ENCODE measurements at places on chromosomes 1 and 21.

GRCh38 chr1:188314557-188315137 lies 1485.9 kb downstream of the PLA2G4A start:
- no peak for DNase-seq

- DNase-seq, result no peak
Observed at GRCh38 chr1:193019442-193020026, 39.6 kb downstream of the UCHL5 start.

DNA sequence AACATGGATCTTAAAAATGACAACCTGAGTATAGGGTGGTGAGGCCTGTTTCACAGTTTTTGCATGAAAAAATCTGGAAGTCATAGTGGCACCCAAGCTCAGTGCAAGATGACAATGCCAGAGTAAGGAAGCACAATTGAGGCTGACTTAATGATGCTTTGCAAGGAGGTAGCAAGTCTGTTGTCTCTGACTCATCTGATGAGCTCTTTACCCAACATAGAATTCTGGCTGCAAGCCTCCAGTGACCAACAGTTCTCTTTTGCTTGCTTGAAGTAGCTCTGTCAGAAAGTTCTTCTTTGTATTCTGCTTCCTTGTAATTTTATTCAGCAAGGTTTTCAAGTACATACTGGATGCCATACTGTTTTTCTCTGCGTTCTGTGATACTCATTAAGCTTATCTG lies 117.1 kb downstream of the FOXD2 start:
- no peak for DNase-seq

- no peak for DNase-seq
Observed at GRCh38 chr1:81549588-81550127, 251.1 kb upstream of the ADGRL2 start.

- peak; percentile 30 for DNase-seq
Observed at GRCh38 chr1:2311184-2312032, 79.9 kb downstream of the MORN1 start.

DNA sequence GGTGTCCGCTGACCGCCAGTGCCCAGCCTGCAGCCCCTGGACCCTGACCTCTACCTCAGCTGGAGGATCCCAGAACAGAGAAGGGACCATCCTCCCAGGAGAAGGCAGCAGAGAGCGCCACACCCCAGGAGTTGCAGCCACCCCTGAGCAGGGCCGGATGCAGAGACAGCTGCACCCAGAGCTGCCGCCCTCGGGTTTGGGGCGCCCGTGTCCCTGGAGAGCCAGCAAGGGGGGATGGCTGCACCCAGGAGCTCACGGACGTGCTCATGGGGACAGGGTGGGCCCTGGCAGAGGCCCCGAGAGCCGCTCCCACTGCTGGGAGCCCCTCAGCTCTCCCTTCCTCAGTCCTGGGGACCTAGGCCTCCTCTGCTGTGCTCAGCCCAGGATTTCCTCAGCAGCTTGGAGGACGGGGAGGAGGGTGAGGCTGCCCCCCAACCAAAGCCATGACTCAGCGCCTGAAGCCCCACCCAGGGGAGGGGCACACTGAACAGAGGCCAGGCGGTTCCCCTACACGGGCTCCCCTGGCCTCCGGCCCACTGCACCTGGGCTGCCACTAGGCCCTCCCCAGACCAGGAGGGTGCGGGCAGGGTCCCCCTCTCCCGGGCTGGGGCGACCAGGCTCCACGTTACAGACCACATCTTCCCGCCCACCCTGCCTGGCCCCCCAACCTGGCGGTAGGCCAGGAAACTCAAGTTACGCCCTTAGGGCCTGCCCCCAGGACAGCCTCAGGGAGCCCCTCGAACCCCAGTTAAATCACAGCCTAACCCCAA lies 2.2 kb downstream of the ACAP3 start:
- DNase-seq, result peak; percentile 51

DNA sequence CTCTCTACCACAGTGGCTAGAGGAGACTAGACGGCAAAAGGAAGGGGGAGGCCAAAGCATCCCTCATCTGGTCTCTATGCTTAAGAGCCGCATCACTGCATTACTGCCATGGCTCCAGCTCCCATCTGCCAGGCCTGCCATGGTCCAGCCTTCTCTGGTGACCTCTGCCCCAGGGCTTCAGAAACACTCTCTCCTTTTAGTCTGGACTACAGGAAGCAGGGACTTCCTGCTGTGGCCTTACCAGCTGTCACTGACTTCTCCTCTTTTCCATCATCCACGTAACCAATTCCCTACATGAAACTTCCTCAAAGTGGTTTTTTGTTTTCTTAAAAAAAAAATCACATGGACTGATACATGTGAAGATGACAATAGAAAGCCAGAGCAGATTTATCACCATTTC lies 323.1 kb upstream of the NFIA start:
- no peak for DNase-seq

GRCh38 chr1:203596673-203597210 lies 29.9 kb upstream of the ATP2B4 start:
- no peak for DNase-seq

DNA sequence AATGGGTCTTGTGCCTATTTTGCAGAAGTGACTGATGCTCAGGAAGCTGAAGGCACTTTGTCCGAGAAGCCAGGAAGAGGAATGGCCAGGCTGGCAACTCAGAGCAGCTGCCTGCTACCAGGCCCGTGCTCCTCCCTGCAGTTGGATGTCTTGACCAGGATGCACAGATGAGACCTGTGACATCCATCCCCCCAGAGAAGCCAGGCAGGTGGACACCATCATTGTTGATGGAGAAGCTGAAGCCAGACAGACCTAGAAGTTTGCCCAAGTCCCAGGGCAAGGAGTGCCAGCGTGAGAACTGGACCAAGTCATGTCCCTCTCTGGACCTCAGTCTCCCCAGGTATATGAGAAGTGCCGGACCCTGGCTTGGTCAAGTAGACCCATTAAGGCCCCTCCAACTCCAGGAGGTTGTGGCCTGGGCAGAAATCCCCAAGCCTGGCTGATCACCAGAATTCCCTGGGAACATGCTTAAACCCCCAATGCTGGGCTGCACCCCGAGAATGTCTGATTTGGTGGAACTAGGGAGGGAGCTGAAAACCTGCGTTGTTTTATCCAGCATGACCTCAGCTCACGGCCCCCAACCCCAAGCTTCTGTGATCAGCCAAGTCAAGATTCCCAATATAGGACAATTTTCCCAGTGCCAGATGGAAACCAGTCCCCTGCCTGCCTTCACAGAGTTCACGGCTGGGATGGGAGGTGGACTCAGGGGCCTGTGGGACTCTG lies 82.4 kb downstream of the CAMK2N1 start:
- DNase-seq, result no peak

DNA sequence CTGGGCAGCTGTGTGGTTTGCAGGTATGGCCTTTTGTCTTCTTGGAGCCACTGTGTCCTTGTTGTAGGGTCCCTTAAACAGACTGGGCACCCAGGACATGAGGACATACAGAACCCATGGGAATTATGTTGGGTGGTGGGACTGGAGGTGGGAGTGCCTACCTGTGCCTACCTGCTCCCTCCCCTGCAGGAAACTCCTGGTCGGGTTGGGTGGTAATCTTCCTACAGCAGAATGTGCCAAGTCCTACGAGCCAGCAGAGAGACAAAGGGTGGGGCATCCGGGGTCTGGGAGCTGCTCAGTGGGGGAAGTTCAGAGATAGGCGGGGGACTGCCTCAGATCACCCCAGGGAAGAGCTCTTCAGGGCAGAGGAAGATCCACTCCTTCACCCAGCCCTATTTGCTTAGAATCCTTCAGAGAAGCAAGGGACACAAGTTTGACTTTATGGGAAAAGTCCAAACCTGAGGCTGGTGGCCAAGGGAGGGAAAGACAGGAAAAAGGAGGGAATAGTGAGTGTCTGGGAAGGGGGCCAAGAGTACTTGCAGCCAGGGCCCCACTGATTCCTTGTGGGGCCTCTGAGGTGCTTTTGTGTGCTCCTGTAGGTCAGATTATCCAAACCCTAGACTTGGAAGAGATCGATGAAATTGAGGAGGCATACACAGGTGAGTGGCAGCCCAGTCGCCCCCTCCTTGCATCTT lies 58.3 kb downstream of the KIF21B start:
- DNase-seq, result no peak

DNA sequence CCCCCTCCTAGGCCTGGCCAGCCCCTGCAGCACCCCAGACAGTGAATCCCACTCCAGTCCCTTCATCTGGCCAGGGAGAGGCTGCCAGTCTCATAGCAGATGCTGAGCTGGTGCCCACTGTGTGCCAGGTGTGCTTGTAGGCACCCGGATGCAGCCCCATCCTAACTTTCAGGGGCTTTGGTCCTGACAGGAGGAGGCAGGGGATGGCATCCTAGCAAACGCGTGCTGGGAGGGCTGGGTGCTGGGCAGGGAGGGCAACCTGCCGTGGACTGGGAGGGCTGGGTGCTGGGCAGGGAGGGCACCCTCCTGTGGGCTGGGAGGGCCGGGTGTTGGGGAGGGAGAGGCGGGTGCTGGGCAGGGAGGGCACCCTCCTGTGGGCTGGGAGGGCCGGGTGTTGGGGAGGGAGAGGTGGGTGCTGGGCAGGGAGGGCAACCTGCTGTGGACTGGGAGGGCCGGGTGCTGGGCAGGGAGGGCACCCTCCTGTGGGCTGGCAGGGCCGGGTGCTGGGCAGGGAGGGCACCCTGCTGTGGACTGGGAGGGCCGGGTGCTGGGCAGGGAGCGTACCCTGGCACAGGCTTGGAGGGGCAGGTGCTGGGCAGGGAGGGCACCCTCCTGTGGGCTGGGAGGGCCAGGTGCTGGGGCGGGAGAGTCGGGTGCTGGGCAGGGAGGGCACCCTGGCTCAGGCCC lies 35.3 kb downstream of the SLC19A1 start:
- no peak for DNase-seq

DNA sequence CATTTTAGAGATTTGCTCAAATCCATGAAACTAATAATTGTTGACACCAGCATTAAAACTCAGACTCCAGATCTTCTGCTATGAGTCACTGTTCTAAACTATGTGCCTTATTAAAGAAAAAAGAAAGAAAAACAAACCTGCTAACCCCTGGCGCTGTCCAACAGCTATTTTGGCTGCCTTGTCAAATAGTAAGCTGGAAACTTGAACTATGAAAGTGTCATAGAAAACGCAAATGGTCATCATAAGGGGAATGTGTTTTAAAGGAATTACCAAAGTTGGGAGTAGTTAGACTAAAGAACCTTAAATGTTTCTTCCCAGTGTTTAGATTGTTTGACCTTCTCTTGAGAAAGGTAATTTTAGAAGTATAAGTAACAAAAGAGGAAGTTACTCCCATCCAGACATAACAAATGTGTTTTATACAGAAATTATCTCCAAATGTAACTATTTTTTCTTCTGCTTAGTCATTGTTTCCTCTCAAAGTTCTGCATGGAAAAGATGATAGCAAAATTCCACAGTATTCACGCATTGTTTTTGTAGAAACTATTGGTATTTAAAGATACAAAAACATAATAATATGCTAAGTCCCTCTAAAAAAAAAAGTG lies 272.4 kb downstream of the TPR start:
- no peak for DNase-seq

DNA sequence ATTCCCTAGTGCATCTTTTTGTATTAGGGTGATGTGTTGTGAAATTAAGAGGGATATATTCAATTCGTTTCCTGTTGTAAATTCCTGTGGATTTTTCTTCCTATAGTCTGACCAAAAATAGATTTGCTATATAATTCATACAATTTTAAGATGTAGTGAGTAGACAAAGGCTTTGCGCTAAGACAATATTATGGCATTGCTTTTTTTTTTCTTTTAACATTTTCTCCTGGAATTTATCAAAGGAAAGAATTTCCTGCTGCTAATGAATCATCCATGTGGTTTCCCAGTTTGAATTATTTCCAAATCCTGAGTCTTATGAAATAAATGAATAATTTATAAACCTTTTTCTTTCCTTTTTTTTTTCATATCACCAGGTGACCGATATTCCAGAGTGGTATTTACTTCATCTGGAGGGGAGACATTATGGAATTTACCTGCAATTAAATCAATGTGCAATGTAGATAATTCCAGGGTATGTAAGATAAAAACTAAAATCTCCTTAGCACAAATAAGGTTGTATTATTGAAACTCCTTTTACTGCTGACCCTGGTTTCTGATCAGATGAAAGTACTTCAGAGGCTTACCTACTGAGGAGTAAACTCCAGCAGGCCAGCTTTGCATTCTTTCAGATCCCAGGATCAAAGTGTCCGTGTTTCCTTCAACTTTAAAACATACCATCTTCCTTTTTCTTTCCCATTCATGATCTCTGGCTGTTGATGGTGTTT lies 148.4 kb downstream of the TLR5 start:
- DNase-seq, result no peak

DNA sequence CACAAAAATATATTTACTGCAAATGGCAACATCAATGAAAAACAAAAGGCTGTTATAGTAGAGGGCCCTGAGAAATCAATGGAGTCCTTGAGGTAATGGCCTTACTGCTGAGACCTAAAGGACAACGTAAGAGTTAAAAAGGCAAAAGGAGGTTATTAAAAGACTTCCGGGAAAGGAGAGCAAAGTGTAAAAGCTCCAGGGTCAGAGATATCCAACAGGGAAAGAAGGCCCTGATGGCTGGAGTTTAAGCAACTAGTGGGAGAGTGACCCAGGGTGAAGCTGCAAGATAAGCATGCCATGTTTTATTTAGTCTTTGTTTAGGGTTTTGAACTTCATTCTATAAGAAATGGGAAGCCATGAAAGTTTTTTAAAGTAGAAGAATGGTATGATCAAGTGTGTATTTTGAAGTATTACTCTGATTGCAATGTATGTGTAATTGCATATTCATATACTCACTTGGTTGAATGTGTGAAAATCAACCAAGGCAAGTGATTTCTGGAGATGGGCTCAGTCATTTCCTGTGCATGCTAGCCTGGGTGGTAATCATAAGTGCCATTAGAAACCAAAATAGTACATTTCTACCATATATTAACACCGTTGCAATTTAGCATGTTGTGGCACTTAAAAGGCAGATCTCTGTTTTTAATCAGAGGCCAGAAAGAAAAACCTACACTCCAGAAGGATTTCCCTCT lies 5.3 kb upstream of the DPYD start:
- no peak for DNase-seq

DNA sequence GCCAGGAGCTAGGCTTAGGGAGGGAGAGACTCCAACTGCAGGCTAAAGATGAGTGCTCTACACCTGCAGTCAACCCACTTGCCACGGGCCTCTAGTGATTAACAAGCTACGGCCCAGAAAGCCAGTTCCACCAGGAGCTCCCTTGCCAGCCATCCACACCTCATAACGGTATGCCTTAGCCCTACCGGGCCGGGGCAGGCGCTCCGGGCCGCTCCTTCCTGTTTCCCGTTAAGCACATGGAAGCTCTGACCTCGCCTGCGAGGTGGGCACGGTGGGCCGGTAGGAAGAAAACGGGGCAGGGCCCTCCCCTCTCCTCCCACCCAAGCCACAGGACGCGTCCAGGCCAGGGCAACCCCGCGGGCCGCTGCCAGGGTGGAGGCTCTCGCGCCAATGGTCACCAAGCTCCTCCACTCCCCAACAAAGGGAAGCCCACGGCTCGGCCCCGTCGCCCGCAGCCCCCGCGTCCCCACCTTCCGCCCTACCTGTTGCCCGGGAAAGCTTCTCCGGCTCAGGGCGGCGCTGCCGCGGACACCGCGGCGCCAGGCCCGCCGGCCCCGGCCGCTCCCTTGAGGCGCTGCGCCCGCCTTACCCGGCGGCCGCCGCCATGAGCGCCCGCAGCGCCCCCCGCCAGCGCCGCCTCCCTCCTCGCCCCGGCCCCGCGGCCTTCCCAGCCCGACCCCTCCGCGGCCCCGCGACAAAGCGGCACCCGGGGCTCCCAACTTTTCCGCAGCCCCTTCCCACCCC lies 627 bp downstream of the CERS2 start:
- peak; percentile 24 for DNase-seq

- no peak for DNase-seq
Observed at GRCh38 chr1:76374086-76374485, 299.5 kb downstream of the ST6GALNAC3 start.
